Activated CD4-positive, alpha-beta T cell treated with anti-CD3 and anti-CD28 coated beads for 48 hours (primary cell): ENCODE measurements at places on chromosomes 3 and 15.

- DNase-seq = no peak
Measured at GRCh38 chr15:69893863-69894262, 203.9 kb downstream of the TLE3 start.

DNA sequence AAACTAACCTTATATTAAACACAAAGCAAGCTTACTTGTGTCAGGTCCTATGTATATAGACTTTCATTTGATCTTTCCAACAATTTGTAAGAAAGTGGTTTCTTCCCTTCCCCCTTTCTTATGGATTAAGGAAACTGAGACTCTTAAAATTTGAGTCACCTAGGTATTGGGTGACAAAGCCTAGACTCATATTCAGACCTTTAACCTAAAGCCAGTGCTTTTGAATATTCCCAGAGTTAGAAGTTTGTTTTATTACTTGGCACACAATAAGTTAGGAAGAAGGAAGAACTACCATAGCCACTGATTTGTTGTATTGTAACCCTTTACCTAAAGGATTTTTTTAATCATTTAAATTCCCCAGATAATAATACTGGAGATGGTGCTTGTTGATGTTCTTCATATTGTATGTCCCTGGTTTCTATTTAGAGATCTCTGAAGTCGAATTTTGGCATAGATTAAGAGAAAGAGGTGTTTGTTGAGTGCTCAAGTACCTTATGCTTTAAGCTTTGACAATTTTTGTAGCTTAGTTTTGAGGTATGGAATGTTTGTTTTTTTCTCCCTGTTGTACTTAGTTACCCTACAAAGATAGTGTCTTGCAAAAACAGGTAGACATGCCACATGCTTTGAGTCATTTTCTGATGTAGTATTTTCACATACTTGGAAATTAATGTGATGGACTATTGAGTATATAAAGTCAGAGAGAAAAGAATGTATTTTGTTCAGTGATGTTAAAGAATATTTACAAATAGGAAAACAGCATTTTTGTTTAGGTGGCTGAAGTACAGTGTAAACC lies 11.2 kb downstream of the TSC22D2 start:
- DNase-seq = no peak

GRCh38 chr15:75431682-75432081 lies 19.8 kb downstream of the SIN3A start:
- no peak for DNase-seq

DNA sequence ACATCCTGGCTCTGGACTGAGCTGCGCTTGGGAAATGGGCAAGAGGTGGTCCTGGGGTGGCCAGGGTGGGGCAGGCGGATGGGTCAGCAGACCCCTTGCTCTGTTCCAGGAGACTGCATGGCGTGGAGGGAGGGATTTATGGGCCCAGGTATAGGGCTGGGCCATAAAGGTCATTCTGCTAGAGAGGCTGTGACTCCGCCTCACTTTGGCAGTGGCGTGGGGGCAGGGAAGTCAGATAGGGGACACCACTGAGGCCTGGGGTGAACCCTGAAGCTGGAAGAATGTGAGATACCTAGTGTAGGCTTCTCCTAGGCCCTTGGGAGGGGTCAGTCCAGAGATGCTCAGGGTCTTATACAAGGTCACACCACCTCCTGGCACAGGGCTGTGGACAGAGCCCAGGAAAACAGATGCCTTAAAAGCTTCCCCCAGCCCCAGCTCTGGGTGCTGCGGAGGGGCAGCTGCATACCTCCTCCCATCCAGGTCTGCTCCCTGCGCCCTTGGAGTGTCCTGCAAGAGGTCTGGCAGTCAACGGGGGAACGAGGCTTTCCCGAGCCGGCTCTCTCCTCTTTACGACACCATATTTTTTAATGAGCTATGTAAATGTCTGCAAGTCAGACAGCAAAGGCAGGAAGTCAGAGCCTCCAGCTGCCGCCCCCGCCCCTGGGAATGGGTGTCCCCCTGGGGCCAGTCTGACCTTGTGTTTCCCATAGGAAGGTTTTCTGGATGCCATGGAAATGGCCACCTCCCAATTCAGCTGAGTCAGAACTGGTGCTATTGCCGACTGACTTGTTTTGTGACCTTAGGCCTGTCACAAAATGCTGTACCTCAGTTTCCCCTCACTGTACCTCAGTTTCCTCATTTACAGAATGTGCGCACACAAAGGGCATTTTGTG lies 26.3 kb downstream of the LINGO1 start:
- DNase-seq = no peak

DNA sequence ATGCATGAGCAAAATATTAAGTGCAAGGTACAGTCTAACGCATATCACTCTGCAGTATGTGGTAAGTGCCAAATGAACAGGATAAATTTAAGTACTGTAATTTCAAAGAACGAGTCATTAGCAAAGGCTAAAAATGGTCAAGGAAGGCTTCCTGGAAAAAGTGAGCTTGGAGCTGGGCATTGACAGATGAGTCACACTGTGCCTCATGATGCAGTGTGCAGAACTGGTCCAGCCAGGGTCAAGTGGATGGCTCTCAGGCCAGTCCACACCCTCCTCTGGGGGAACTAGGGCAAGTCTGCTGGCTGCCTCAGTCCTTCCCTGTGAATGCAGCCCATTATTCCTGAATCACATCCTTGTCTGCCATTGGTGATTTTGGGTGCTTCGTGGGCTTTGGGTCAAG lies 76.3 kb downstream of the CACNA1D start:
- no peak for DNase-seq

DNA sequence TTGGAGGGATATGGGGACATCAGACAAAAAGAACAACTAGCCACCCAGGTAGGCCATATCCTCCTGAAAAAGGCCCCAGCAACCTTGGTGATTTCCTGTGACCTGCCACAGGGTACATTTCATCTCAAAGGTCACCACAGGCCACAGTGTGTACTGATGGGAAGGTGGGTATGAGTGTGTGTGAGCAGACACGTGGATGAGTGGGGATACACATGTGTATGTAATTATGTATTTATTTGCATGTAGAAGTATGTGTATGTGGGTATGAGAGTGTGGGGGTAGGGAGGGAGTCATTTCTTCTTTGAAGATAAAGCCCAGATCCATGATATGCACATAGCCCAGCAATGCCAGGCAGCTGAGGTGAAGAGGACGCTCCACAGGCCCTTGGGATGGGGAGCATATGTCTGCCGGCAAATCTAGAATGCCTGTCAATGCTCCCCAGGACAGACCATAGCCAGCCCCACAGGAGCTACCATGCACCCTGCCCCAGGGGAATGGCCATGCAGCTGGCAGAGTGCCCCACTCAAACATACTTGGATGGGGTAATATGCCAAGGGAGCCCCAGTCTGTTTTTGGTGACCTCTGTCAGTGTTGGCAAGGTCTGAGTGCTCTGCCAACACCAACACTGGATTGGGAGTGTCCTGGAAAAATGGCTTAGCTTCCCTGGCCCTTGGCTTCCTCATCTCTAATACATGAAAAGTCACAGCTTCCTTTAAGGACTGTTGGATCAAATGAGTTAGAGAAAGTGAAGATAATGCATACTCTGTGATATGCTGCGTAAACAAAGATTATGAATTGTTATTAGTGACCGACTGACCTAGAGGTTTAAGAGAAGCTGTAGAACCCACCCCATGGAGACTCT lies 42.4 kb downstream of the RAB6B start:
- DNase-seq = no peak

- no peak for DNase-seq
Measured at GRCh38 chr3:184441202-184441900, 61.5 kb downstream of the CHRD start.

GRCh38 chr15:101523560-101523940 lies 34.0 kb upstream of the PCSK6 start:
- DNase-seq = no peak

- no peak for DNase-seq
Measured at GRCh38 chr3:172476347-172476746, 28.1 kb upstream of the GHSR start.

- no peak for DNase-seq
Measured at GRCh38 chr3:105979961-105980360, 111.1 kb upstream of the CBLB start.

DNA sequence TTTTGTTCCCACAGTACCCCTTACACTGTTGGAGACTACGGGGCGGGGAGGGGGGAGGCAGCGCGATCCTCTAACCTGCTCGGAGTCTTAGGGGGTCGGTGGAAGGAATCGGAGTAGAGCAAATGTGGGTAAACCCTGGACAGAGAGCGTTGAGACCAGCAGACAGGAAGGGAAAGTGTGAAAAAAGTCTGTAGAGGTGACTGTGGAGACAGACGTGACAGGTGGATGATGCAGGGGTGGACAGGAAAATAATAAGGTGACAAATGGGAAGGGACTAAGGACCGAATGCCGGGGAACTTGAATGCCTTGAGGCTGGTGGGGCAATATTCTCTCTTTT lies 424 bp downstream of the EAF2 start:
- DNase-seq = no peak

- no peak for DNase-seq
Measured at GRCh38 chr15:101003706-101004105, 84.5 kb downstream of the LRRK1 start.

- no peak for DNase-seq
Measured at GRCh38 chr3:191137708-191138107, 61.3 kb upstream of the OSTN start.
